H1 (cell line): ENCODE measurements at places on chromosomes 3 and 15.

DNA sequence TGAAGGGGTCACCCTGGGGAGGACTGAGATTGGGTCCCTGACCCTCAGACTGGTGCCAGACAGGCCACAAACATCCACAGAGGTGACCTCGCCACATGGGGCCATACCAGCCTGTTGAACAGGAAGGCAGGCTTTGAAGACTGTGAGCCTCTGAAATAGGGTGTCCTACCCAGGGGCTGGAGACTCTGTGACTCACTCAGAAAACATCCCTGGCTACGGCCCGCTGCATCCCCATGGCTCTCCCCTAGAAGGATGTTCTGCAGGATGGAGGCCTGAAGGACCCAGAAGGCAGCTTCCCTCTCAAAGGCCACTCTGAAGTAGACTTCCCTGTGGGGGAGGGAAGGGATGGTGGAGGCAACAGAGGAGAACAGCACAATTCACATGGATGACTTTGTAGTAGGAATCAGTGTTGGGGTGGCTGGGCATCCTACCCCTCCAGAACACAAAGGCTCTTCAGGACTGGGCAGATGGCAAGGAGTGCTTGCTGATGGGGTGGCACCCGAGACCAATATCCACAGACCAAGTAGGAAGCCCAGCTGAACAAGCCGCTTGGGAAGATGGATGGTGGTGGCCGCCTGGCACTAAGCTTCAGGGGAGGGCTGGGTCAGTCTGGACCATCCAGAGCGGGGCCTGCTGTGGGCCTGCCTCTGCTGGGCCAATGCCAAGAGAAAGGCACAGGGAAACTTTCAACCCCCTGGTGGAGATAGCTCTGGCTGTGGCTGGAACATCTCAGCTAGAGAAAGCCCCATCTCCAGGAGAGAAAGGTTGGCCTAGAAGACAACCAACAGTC is 37.6 kb upstream of the DUSP7 start:
- DNase-seq = no peak

DNA sequence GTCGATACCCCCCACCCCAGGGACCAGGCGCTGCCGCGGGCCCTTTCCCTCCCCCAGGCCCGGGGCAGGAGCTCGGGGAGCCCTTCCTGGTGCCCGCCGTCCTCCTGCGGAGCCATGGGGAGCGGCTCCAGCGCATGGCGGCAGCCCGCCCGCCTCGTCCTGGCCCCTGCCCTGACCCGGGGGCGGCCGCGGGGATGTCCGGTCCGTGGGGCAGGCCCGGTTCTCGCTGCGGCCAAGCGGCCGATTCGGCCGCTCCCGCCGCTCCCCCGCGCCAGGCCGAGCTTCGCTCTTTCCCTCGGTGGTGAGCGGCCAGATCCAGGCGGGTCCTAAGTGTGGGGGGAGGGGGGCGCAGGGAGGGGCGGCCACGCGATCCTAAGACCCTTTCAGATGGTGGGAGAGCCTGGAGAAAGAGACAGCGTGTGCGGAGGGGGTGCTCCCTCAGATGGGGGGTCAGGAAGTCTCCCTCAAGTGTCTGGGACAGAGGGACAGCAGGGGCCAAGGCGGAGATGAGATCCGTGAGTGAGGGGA is 1.3 kb downstream of the NEIL1 start:
- peak; percentile 64 for DNase-seq

GRCh38 chr3:160368804-160369203 is 30.2 kb downstream of the IFT80 start:
- no peak for DNase-seq

DNA sequence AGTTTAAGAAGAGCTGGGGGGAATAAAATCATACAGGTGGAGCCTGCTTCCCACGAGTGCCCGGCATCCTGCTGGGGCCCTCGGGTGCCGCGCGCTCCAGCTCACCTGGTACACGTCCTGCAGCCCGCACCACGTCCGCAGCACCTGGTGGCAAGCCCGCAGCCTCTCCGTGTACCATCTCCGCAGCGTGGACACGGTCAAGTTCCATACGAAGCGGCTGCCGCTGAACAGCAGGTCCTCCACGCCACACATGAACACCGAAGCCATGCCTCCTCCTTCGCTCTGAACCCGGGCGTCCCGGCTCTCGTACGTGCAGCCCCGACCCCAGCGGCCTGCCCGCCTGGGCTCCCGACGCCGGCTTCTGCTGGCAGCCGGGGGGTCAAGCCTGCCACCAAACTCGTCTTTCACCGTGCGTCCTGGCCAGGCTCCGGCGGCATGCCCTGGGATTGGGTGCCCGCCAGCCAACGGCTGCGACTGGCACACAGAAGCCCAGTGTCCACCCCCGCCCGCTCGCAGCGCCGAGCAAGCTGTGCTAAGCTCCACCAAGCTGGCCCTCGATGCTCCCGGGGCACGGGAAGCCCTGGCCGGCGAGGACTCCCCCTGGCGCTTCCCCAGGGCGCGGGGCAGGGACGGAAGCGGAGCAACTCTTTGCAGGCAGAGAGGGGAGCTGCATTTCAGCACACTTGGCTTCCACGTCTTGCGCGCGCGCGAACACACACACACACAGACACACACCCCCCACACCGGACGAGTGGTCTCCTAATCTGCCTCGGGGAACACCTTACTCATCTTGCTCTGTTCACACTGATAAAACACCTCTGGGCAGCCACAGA is at the start of gene FRMD4B:
Gene FRMD4B, minus strand, starts transcription at position 366 of the 833 bp plus-strand sequence. Its CDS starts 99 bp downstream, at position 267.
- DNase-seq = no peak

GRCh38 chr3:134956844-134957243 is 161.8 kb downstream of the EPHB1 start:
- no peak for DNase-seq

GRCh38 chr3:197082871-197083270 is 53.3 kb upstream of the MELTF start:
- no peak for DNase-seq

GRCh38 chr3:17027318-17027717 is 142.6 kb downstream of the PLCL2 start:
- no peak for DNase-seq

DNA sequence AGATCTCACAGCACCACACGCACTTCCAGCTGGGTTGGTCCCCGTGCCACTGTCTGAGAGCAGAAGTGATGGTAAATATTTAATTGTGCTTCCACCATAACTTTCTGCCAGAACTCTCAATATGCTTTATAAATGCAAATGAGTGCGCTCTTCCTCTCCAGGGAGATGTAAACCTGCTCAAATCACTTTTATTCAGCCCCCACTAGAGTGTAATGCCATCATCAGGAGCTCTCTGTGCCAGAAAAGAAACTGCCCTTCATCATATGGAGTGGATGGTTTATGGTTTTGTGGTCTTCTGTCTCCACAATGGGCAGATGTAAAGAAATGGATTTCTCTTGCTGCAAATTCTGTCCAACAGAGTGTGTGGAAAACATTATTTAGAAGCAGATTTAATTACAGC is 127.0 kb downstream of the EPHB1 start:
- DNase-seq = no peak

DNA sequence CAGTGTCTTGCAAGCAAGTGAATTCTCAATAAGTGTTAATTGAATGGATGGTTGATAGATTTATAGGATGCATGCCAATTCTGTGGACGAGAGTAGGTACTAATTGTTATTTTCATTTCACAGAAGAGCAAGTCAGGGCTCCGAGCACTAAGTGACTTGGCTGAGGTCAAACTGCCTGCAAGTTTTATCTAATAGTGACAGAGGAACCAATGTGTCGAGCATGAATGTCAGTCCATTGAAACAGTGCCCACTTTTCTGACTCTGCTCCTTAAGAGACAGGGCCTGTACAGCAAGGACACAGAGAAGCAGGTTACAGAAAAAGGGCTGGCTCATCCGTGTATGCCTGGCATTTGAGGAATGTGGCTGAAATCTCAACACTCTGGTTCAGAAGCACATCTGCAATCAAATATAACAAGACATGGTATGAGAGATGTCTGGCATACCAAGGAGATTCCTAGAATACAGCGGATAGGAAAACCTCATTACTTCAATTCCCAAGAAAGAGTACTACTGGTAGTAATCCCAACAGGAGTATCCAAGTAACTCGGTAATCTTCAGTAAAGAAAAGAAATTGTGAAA is 6.0 kb upstream of the B3GNT5 start:
- no peak for DNase-seq
